ENCODE measurements at places on chromosomes 6 and 20.
A peak's percentile ranks its signal among the peaks of the same experiment; 100 is the strongest.

GRCh38 chr6:70673054-70673453, 5.4 kb downstream of the SMAP1 start:
- DNase-seq, result no peak

DNA sequence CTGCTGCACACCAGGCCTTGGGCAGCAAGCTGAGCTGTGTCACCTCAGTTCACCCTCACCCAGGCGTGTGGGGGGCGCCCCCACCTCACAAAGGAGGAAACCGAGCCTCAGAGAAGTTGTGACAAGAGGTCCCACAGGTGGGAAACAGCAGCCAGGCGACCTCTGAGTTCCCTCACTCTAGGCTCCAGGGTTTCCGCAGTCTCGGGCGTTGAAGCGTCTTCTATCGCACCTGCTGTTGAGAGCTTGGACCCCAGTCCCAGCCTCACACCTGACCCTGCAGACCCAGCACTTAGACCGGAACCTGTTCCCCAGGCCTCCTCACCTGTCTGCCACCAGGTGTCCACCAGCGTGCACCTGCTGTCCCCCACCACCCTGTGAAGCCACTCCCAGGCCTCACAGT, 22.3 kb upstream of the APMAP start:
- no peak for DNase-seq

- peak; percentile 3 for DNase-seq
Measured at GRCh38 chr6:64732888-64733287, 974.1 kb downstream of the EYS start.

- no peak for DNase-seq
Measured at GRCh38 chr6:153096792-153097191, 34.3 kb downstream of the RGS17 start.

DNA sequence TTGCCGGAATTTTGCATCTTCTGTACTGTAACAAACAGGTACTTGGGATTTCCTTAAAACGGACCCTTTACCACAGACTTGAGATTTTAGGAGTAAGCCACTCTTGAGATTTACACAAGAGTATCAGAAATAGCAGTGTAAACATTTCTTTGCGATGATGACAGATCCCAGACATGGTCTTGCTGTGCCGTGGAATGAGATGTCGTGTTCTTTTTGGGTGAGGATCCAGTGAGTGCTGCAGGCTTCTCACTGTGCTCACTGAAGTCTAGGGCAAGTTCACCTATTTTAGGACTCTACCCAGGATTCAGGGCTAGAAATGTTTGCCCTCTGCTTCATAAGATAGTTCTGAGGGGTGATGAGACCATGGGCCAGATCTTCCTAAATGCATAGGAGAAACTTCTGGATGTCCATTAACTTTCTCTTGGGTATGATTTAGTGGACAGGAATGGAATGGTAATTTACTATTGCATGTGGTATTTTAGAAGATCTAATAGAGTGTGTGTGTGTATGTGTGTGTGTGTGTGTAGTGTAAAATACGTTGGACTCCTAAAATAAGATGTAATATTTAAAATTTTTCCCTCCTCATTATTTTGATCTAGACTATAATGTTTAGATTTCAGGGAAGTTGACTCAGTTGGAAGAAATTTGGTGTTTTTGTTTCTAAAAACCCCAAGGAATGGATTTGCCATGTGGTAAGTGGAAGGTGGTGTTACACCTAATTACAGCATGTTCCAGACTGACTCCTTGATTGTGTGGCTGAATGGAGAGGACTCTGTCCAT, 8.5 kb downstream of the LRRC1 start:
- no peak for DNase-seq

- DNase-seq, result no peak
Measured at GRCh38 chr6:101312652-101313051, 80.9 kb upstream of the GRIK2 start.

- no peak for DNase-seq
Measured at GRCh38 chr6:165662041-165662748, 846 bp downstream of the PDE10A start.

GRCh38 chr6:21438986-21439352, 154.6 kb upstream of the SOX4 start:
- DNase-seq, result no peak

- DNase-seq, result peak; percentile 51
Measured at GRCh38 chr6:33014841-33015634, 5.6 kb upstream of the HLA-DOA start.

DNA sequence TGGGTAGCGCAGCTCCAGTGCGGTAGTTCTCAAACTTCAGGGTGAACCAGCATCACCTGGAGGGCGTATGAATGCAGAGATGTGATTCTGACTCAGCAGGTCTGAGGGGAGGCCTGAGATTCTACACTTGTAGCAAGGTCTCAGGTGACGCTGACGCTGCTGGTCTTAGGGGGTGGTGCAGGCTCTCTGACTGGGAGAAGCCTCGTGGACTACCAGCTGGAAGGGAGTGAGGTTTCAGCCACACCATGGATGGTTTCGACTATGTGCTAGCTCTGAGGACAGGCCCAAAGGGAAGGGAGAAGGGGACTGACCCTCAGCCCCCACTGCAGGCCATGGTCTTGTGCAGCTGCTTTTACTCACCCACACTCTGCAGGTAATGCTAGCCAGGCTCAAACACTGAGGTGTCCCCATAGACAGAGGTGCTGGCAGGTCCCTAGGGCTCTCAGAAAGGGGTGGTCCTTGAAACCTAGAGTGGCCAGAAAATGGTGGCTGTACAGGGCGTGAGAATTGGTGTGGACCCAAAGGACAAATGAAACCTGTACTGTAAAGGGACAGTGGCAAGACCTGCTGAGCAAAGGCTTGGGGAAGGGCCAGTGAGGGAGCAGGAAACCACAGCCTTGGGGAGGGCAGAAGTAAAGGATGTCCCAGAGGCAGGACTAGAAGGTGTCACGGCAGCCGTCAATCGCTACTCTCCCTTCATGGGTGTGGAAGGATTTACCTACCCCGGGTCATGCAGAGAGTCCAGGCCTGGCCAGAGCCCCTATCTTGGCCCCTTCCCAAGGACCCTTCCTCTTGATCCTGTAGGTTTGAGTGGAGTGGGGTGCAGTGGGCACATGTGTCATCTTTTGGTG, 52.7 kb downstream of the EBF4 start:
- no peak for DNase-seq

DNA sequence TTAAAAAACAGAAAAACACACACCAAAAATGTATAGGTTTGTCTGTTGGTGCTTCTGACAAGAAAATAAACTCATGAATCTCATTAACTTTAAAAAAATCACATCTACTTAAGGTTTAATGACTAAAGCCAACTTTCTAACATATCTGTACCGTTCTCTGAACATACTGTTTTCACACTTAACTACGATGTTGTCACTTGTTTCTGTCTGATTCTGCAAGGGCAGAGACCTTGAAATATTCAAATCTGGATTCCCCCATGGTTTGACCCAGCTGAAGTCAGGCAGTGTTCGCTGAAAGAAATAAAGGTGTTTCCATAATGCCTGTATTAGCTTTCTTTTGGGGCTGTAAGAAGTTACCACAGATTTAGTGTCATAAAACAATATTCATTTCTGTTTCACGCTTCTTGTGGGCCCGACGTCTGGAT, 2.7 kb upstream of the ASXL1 start:
- no peak for DNase-seq

GRCh38 chr6:74510878-74511277, 695.0 kb downstream of the COL12A1 start:
- DNase-seq, result no peak

GRCh38 chr20:33251496-33251895, 15.7 kb downstream of the BPIFA1 start:
- DNase-seq, result no peak

DNA sequence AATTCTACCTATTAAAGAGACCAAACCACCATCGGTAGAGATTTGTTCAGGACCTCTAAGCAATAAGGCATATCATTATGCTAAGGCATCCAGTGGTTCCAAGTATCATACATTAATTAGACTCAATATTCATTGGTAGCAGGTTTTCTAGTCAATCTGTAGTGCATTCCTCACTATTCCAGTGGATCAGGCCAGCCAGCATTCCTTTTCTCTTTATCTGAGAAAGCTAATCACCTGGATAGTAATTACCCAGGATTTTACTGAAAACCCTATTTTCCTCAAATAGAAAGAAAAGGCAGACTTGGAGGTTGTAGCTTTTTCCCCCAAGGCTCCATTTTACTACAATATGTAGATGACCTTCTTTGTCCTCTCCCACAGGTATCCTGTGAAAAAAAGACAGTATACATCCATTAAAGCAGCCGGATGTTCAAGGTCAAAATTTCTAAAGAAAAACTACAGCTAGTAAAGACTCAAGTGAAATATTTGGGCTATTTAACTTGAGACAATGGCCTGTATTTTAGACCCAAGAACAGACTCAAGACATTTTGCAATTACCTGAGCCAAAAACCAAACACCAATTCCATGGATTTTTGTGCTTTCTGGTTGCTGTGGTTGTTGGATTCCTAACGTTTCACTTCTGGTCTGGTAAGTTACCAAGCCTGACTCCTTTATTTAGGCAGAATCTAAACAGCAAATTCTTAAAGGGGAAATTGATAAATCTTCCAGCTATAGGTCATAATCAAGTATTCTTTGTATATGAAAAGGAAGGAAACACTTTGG, 149.1 kb upstream of the MOCS1 start:
- DNase-seq, result no peak

GRCh38 chr6:167840526-167841179, 13.9 kb downstream of the AFDN start:
- DNase-seq, result no peak

DNA sequence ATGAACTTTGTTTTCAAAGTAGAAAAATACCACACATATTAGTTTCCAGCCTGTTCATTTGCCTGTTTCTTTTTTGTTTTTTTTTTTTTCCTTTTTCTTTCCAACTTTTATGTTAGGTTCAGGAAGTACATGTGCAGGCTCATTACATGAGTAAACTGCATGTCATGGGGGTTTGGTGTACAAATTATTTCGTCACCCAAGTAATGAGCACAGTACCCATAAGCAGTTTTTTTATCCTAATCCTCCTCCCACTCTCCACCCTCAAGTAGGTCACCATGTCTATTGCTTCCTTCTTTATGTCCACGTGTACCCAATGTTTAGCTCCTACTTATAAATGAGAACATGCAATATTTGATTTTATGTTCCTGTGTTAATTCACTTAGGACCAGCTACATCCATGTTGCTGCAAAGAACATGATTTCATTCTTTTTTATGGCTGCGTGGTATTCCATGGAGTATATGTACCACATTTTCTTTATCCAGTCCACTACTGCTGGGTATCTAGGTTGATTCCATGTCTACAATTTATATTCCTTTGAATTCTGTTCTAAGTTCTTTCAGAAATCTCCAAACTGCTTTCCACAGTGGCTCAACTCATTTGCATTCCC, 31.8 kb downstream of the SNX14 start:
- no peak for DNase-seq

DNA sequence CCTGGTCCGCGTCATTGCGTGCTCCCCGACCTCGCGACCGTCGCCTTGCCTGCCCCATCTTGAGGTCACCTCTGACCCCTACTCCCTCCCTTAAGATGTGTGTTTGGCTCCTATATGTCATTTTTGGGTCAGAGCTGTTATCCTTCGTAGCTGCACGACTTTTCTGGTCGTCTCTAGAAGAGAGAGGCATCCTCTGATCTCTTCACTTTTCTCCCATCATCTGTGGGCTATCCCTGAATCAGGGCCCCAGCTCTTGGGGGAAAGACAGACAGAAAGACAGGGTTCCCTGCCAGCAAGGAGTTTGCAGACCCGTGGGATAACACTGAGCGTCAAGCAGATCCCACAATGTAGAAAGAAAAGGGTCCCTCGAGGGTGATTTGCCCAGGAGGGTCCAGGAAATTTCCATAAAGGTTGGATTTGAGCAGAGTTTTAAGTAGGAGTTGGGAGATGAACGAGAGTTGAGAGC, 555 bp downstream of the FAM120B start:
- DNase-seq, result no peak

- no peak for DNase-seq
Measured at GRCh38 chr20:51003753-51004152, 19.2 kb downstream of the KCNG1 start.

GRCh38 chr6:153618371-153619322, 420.4 kb upstream of the OPRM1 start:
- no peak for DNase-seq

DNA sequence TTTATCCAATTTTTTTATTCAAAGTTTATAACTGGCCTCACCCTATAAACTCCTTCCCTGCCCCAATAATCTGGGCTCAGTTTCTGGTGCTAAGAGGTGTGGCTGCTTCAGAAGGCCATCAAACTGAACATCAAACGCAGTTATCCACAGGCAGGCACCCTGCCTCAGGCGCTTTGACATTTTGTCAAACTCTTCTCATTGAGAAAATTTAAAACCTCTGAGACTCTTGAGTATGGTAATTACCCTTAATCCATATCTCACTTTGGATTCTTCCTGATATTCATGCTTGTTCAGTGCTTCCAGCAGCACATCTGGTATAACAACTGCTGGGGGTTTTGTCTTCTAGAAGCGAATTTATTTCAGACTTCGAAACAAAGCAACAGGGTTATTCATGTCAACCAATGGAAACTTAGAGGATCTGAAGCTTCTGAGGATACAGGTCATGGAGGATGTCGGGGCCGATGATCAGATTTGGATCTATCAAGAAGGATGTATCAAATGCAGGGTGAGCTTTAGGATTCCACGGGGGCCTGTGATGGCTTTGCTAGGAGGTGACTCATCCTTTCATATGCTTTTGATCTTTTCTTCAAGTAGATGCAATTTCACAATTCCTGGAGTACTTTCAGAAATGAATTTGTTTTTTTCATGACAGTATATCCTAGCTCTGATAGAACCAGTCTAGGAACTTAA, 68.2 kb downstream of the RTN4IP1 start:
- DNase-seq, result no peak

- DNase-seq, result no peak
Measured at GRCh38 chr6:26249707-26249956, 115.4 kb upstream of the BTN3A2 start.

GRCh38 chr20:8153281-8153908, 21.3 kb downstream of the PLCB1 start:
- no peak for DNase-seq

DNA sequence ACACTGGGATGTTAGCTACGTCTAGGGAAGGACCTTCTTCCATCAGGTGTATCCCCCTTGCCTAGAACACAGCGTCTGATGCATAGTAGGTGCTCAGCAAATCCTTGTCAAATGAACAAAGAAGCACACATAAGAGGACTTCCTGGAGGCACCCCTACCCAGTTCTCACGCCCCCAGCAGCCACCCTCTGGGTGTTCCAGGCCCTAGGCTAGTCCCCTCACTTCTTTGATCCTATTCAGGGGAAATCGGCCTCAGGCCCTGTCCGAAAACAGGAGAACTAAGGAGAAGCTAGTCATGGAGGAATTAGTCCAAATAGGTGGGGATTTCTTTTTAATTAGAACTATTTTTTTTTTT, 84.7 kb upstream of the SIRPA start:
- no peak for DNase-seq

DNA sequence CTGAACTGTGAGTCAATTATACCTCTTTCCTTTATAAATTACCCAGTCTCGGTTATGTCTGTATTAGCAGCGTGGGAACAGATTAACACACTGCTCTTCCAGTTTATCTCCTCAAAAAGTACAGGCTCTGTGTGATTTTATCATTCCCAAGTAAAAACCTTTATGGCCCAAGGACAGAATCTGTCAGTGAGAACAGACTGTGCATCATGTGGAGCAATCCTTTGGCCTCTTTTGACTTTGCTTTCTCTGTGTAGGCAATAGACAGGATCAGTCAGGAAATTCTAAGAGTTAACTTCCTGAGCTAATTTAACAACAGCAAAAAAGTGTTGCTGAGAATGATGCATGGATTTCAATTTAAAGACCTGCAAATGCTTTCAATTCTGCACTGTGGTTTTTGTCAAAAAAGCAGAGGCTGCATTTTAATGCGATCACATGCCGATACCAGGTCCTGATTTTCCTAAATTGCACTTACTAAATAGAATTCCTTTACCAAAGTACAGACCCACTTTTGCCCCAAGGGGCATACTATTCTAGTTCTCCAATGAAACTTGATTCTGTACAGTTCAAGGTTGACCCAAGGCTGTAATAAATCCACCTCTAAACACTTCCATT, 246.7 kb upstream of the MARCKS start:
- no peak for DNase-seq

All from Caco-2 (cell line).